Activated CD4-positive, CD25-positive, alpha-beta regulatory T cell (primary cell): ENCODE measurements at places on chromosomes 12 and 14.

GRCh38 chr12:84910549-84911241 is 1.9 kb downstream of the SLC6A15 start:
- DNase-seq = no peak

GRCh38 chr14:61475316-61475715 is 153.9 kb downstream of the PRKCH start:
- DNase-seq = no peak

DNA sequence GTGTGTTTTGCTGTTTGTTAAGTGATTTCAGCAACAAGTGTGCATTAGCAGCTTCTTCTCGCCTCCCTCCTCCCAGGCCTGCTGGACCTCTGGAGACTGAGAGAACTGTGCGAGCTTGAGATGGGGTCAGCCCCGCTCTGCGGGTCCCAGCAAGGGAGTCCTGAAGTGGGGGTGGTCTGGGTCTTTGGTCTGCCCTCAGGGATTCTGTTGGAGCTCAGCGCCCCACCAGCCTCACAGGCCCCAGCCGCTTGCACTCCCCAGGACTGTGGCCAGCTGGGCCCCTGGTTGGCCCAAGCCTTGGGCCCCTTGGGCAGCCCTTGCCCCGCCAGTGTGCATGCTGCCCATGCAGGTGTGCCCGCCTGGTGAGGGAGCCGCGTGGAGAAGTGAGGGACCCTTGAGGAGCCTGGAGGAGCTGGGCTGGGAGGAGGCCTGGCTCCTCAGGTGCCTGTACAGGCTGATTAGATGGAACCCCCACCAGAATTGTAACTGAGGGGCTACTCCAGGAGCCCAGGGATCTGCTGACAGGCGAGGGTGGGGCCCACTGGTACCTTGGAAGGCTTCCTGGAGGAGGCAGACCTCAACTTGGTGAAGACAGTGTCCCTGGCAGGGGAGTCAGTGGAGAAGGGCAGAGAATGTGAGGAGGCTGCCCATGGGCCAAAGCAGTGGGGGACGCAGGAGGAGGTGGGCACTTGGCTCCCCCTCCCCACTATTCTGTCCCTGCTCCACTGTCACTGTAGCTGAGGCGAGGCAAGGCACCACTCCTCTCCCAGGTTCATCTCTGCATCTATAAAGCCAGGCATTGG is 56.7 kb downstream of the BEGAIN start:
- no peak for DNase-seq

- DNase-seq = no peak
Measured at GRCh38 chr12:1357171-1357570, 237.2 kb downstream of the FBXL14 start.

- no peak for DNase-seq
Measured at GRCh38 chr14:74507840-74508239, 14.3 kb downstream of the ISCA2 start.

GRCh38 chr12:85572956-85573355 is 263.3 kb downstream of the RASSF9 start:
- no peak for DNase-seq

- no peak for DNase-seq
Measured at GRCh38 chr12:127620735-127621355, 646.1 kb upstream of the TMEM132C start.

GRCh38 chr14:74286736-74287135 is 16.0 kb downstream of the ABCD4 start:
- DNase-seq = no peak

DNA sequence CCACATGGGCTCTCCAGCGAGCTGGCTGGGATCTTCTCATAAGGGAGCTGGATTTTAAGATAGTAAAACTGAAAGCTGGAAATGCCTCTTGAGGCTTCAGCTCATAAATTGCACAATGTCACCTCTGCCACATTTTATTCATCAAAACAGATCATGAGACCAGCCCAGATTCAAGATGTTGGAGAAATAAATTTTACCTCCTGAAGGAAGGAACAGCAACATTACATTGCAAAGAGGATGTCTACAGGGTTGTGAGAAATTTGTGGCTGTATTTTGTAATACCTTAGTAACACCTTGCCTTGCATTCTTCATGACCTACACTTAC is 43.1 kb upstream of the KRR1 start:
- no peak for DNase-seq

- DNase-seq = no peak
Measured at GRCh38 chr12:100820314-100820713, 25.7 kb downstream of the ANO4 start.

DNA sequence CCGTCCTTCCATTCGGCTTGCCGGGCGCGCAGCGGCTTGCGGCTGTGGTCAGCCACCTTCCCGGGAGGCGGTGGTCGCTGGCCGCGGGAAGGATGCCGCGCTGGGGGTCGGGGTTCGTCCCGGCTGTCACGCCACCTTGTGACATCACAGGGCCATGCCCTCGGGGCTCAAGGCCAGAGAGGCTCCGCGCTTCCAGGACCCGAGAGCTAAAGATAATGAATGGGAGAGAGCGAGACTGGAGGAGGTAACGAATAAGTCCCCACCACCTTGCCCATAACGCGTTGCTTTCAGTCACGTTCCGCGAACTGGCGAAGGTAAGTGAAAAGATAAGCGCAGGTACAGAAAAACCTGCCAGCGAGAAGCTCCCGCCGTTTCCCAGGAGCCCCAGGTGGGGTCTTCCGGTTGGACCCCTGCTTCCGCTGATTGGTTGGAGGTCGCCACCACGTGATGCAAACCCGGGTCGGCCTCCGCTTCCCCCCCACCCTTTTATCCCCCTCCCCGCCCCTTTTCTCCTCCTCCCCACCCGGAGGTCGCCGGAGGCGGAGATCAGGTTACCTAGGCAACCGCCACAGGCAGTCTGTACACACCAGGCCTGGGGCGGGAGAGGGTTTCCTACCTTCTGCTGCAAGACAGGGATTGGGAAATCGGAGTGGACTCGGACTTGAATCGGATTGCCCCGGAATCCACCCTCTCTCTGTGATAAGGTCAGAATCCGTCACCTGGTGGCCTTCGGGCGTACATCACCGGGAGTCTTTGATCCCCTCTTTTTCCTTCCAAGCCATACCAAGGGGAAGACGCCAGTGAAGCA is at the start of gene LRRC9:
Gene LRRC9, plus strand, starts transcription at position 575 of the 808 bp plus-strand sequence.
- DNase-seq = no peak

- no peak for DNase-seq
Measured at GRCh38 chr12:109695416-109695815, 18.2 kb upstream of the FAM222A start.

- no peak for DNase-seq
Measured at GRCh38 chr14:68981139-68981538, 2.0 kb upstream of the ACTN1 start.

GRCh38 chr12:53055471-53056266 is 5.8 kb downstream of the TNS2 start:
- DNase-seq = no peak

GRCh38 chr12:31491241-31491794 is 99.6 kb downstream of the DENND5B start:
- no peak for DNase-seq

- no peak for DNase-seq
Measured at GRCh38 chr12:11797317-11797913, 147.9 kb downstream of the ETV6 start.

- no peak for DNase-seq
Measured at GRCh38 chr12:48329199-48329939, 21.4 kb downstream of the ZNF641 start.

- DNase-seq = no peak
Measured at GRCh38 chr12:41277946-41278267, 89.8 kb downstream of the PDZRN4 start.

- DNase-seq = no peak
Measured at GRCh38 chr12:106074706-106075392, 63.9 kb downstream of the NUAK1 start.

GRCh38 chr14:104383996-104384775 is 195.4 kb upstream of the C14orf180 start:
- no peak for DNase-seq

DNA sequence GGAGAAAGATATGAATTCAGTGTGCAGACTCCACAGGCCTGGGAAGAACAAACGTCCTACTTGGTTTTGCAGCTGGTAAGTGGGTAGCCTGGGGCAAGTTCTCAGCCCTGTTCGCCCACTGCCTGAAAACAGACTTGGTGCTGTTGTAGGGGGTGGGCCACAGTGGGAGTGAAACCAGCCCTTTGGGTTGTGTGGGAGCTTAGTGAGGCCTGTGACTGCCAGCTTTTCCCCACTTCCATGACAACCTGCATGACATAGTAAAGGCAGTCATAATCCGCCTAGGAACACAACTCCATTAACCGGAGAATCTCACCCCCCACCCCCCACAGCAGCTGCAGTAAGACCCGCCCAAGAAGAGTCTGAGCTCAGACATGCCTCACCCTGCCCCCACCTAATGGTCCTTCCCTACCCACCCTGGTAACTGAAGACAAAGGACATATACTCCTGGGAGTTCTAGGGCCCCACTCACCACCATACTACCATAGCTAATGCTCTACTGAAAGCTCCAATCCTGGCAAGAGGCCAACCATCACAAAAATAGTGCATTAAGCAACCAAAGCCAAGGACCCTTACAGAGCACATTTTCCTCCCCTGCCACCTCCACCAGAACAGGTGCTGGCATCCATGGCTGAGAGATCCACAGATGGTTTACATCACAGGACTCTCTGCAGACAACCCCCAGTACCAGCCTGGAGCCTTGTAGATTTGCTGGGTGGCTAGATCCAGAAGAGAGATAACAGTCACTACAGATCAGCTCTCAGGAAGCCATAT is 39.8 kb upstream of the LMNTD1 start:
- no peak for DNase-seq

DNA sequence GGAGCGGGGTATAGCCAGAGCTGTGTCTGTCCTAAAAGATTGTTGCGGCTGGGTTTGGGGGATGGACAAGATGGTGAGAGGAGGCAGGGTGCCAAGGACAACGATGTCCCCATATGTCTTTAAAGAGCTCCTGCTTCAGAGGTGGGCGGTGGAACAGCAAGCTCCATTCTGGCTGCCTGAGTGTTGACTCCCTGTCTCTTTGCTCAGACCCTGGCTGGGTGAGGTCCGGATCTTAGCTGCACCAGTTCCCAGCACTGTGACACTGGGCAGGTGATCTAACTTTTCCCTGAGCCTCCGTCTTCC is 8.3 kb upstream of the WSCD2 start:
- DNase-seq = no peak

DNA sequence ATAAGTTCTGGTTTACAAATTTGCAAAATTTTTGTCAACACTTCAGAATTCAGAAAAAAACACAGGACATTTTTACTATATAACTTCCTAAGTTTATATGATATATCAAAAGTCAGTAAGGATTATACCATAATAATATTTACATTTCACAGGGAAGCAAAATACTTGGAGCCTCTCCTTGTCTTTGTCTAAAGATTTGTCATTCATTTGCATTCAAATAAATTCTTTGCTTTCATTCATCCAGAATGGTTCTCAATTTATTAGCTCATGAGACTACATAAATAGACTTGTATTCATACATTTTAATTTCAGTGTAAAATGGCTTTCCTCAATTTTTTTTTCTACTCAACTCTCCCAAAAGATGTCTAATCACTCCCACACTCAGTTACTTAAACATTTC is 96.4 kb downstream of the SLC38A6 start:
- no peak for DNase-seq

DNA sequence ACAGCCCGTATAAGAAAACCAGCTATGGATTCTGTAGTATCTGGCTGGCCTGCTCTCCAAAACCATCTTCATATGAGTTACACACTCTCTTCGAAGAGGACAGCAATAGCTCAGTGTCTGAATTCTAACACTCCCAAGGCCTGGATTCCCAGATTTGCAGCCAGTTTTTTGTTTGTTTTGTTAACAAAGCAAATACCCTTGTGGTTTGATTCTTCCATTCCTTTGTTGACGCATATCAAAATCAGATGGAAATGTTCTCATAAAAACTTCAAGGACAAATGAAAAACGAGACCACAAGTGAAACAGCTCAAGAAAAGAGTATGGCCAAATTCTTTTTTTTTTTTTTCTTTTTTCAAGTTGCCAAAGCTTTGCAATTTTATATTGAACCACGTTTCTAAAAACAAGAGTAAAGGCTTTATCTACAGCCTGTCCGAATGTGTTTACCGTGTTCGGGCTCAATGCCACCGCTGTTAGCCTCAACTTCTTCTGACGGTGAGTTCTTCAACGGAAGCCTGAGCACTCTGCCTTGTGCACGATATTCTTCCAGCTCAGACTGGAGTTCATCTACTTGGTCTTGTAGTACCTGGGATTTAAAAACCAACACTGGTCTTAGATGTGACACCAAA is 67.5 kb downstream of the NIN start:
- no peak for DNase-seq

GRCh38 chr12:62164036-62164435 is 96.2 kb upstream of the USP15 start:
- DNase-seq = no peak

- no peak for DNase-seq
Measured at GRCh38 chr12:39902821-39903220, 203.1 kb downstream of the SLC2A13 start.

DNA sequence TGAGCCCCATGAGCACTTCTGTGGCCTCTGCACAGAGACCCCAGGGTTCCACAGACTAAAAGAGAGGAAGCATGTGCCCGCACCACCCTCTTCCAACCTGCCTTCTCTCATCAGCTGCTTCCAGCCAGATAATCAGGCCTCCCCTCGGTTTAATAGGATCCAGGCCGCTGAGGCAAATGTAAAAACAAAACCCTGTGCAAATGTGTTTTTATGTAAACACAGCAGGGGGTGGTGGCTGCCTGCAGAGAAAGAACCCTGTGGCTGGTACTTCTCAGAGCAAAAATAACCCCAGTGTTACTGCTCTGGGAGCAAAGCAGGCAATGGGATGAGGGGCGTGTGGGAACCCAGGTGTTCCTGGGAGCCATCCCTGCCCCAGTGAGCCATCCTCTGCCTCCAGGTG is 46.2 kb downstream of the WSCD2 start:
- DNase-seq = no peak

DNA sequence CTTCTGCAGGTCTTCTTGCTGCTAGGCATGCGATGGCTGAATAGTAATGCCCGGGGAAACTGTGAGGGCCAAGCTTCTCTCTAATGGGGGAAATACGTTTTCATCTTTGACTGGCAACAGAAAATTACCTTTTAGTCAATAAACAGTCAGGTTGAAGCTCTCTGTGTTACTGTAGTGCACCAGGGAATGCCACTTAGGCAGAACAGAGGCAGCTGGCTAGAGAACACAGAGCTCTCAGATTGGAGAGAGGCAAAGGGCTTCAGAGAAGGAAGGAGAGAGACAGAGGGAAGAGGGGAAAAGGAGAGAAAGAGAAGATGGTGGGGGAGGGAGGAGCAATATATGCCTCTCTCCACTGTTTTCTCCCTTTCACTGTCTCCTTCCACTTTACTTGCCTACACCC is 6.7 kb downstream of the HSD17B6 start:
- DNase-seq = no peak
